ENCODE measurements at places on chromosomes 1 and 21.

DNA sequence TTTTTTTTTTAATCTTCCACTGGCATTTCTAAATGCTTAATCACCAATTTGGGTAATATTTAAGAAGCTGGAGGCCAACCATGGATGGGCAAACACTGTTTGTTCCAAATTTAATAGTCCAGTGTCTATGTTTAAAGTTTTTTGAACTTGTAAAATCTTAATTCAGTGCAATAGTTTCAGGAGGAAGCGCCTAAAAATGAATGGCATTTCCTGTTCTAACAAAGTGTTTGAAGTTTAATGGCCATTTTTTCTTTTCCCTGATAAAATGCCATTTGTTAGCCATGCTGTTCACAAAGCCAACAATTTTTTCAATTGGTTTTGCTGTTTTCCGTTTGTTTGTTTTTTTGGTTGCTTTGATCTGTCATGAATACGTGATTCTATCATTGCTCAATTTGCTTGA lies 552.1 kb downstream of the LMO4 start:
- no peak for DNase-seq

- no peak for DNase-seq
Measured at GRCh38 chr21:22355949-22356348, 1357.7 kb downstream of the NCAM2 start.

- peak; percentile 65 for DNase-seq
Measured at GRCh38 chr1:64223329-64224151, 20.1 kb downstream of the UBE2U start.

DNA sequence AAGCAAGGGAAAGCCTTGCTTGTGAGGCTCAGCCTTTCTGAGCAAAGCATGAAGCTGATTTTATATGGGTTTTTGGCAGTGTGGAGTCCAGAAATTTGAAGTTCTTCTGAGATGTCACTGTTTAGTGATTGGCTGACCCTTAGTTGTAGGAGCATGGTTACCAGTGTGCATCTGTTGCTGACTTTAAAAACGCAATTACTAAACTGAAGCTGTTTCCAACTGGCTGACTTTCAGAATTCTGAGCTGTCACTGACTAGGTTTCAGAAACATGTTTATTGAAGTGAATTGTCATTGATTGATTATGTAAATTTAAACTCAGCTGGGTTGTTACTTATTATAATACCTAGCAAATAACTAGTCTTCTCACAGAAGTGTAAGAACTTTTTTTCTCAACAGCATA lies 89.4 kb downstream of the PDE4B start:
- DNase-seq, result no peak

- DNase-seq, result no peak
Measured at GRCh38 chr1:33420870-33421775, 9.8 kb downstream of the PHC2 start.

- DNase-seq, result no peak
Measured at GRCh38 chr1:24961961-24962861, 32.1 kb upstream of the RUNX3 start.

GRCh38 chr21:36027347-36027746 lies 33.0 kb downstream of the SETD4 start:
- DNase-seq, result no peak

GRCh38 chr1:33943978-33944377 lies 80.1 kb downstream of the HMGB4 start:
- DNase-seq, result peak; percentile 66

GRCh38 chr1:246110343-246111219 lies 396.5 kb downstream of the SMYD3 start:
- no peak for DNase-seq

- no peak for DNase-seq
Measured at GRCh38 chr1:46012236-46012635, 120.2 kb downstream of the PIK3R3 start.

GRCh38 chr1:89906088-89906487 lies 85.3 kb downstream of the LRRC8D start:
- no peak for DNase-seq

GRCh38 chr1:87243573-87243972 lies 85.1 kb upstream of the LMO4 start:
- DNase-seq, result no peak

DNA sequence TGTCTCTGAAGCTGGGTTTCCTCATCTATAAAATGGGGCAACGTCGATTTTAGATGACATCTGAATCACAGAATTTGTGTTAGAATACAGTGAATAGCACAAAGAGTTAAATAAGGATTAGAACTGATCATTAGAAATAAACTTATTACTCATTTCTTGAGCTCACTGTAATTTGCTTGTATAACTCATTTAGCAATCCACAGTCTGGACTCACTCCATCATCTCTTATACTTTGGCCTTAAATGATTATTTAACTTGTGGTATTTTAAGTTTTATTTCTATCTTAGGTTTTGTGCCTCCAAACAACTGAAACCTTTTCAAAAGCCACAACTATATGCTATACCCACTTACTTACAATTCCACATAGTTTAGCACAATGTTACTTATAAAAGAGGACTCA lies 128.0 kb downstream of the CDC42BPA start:
- no peak for DNase-seq
